ENCODE measurements at places on chromosomes 6 and 20.

DNA sequence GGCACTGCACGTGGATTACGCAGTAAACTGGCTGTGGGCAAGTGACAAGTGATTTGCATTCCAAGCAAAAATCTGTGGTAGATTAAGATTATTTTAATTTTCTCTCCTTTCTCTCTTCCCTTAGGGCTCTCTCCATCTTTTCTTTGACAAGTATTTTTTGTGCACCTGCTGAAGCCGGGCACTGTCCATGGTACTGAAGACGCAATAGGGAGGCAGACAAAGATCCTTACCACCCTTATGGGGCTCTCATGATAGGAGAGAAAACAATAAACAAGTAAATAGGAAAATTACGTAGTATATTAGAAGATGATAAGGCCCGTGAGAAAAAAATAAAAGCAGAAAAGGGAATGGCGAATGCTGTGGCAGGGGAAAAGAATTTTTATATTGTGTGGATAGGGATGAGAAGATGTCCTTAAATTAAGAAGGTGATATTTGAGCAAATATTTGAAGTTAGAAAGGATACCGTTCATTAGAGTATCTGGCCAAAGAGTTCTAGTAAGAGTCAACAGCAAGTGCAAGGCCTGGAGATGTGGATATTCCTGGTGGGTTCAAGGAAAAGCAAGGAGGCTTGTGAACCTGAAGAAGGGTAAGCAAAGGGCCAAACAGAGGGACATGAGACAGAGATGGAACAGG, 146.0 kb downstream of the LAMP5 start:
- H3K4me1 ChIP-seq: no peaks in the 10 kb centered on the region
- no peaks in the 10 kb centered on the region for H3K36me3 ChIP-seq
- H3K27ac ChIP-seq: no peak overlapping the region
- no peak overlapping the region for H3K4me3 ChIP-seq
- DNase-seq: peak; percentile 17
- H3K27me3 ChIP-seq: no peaks in the 10 kb centered on the region

- no peak for DNase-seq
- no peak overlapping the region for H3K4me3 ChIP-seq
- H3K36me3 ChIP-seq: no peaks in the 10 kb centered on the region
- no peaks in the 10 kb centered on the region for H3K4me1 ChIP-seq
- H3K27me3 ChIP-seq: peaks cover 3% of the 10 kb centered on the region
Measured at GRCh38 chr6:89021629-89022028, 58.2 kb upstream of the RNGTT start.

- DNase-seq: no peak
- no peaks in the 10 kb centered on the region for H3K36me3 ChIP-seq
- no peak overlapping the region for H3K27ac ChIP-seq
- no peak overlapping the region for H3K4me3 ChIP-seq
Measured at GRCh38 chr6:49841424-49841823, 24.9 kb downstream of the CRISP1 start.

DNA sequence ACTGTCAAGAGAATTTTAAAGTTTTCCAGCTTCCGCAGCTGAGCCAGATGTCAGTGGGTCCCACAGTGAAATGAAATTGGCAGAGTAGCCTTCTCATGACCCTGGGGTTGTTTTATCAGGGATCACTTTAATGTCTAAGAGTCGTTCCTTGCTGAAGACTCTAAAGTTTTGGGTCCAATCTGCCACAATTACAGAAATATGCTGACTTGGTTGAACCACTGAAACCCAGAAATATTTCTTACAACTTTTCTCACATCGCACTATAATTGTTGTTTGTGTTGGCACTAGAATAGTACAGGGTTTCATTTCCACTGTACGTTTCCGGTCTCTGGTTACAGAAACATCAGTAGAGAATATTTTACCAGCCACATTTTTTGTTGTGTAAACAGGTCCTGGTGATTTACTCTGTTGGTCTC, 109.0 kb downstream of the HMGCLL1 start:
- H3K27ac ChIP-seq: no peak overlapping the region
- DNase-seq: no peak
- H3K4me1 ChIP-seq: no peaks in the 10 kb centered on the region
- no peak overlapping the region for H3K4me3 ChIP-seq
- H3K27me3 ChIP-seq: no peaks in the 10 kb centered on the region

DNA sequence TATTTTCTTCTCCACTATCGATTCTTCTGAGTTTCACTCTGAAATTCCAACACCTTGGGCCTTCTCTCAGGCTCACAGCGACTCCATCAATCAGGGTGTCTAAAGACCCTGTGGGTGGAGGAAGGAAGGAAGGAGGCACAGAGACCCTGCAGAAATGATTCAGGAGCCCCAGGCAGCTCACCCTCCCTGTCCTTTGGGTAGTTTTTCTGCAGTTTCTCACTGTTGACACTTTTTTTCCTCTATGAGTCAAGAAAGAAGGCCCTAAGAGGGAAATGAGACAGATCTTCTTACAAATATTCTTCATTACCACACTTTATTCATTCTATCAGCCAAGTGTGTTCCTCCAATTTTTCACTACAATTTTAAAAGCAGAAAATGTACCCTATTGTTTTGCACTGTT, 34.2 kb upstream of the TBXT start:
- no peak overlapping the region for H3K4me3 ChIP-seq
- no peak overlapping the region for H3K27ac ChIP-seq
- no peak for DNase-seq
- no peaks in the 10 kb centered on the region for H3K4me1 ChIP-seq

DNA sequence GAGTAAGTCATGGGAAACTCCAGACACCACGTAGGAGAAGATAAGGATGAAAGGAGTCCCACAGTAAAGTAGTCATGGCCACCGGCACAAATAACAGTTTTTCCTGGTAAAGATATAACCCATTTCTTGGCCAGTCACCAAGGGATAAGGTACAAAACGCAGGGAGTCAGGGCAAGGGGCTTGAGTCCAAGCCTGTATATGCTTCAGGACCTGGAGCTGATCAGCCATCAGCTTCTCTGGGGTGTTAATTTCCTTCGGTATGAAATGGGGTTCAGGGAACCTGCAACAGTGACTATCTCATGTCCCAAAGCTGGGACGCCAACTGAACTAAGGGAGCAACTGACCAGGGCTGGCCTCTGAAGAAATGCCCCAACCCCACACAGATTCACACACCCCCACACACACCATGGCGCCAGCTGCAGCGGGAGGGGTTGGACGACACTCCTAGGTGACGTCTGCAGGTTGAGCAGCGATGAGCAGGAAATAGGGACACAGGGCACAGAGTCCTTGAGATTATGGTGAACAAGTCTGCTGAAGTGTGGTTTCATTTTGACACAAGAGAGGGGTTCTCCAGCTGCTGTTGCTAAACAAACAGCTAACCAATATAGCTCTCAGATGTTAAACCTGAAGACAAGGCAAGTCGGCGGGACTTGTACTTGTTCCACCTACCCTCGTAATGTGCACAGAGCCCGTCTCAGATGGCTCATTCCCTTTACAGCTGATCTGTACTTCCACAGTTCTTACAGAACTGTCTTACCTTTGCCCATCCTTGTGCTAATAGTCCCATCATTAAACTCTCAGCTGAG, 7.4 kb upstream of the ADTRP start:
- H3K4me3 ChIP-seq: no peak overlapping the region
- peaks cover 4% of the 10 kb centered on the region for H3K36me3 ChIP-seq
- H3K27me3 ChIP-seq: peaks cover 10% of the 10 kb centered on the region
- H3K4me1 ChIP-seq: no peaks in the 10 kb centered on the region
- DNase-seq: peak; percentile 62

GRCh38 chr6:118706702-118707101, 55.3 kb upstream of the CEP85L start:
- peaks cover 57% of the 10 kb centered on the region for H3K4me1 ChIP-seq
- peaks cover 49% of the 10 kb centered on the region for H3K36me3 ChIP-seq

- peaks cover 21% of the 10 kb centered on the region for H3K4me1 ChIP-seq
- no peak for DNase-seq
- H3K36me3 ChIP-seq: no peaks in the 10 kb centered on the region
- H3K4me3 ChIP-seq: no peak overlapping the region
- peaks cover 78% of the 10 kb centered on the region for H3K27me3 ChIP-seq
- H3K27ac ChIP-seq: no peak overlapping the region
Measured at GRCh38 chr20:54172532-54172855, 1.3 kb downstream of the CYP24A1 start.

DNA sequence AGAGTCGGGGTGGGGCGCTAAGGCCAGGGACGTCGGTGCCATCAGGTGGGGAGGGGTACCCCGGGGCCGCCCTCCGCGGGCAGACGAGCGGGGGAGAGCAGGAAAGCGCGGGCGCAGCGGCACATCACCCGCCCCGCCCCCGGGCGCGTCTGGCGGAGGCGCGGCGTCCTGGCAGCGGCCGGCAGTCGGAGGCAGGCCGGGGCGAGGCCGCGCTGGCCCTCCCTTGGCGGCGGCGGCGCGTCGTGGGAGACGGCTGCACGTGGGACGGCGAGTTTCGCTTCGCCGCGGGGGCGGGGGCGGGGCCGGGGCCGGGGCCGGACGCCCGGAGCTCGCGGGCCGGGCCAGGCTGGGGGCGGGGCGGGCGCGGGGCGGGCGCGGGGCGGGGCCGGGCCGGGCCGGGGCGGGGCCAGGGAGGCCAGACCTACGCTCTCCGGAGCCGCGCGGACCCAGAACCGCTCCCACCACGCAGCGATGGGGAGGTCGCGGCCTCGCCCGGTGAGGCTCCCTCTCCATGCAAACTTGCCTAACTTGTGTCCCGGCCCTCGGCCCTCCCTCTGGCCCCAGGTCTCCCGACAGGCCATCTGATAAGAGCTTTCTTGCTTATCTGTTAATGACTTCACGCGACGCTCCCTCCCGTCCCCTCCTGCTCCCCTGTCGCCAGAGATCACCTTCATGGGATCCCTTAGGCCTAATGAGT, 12.5 kb downstream of the ITPR3 start:
- H3K27me3 ChIP-seq: no peaks in the 10 kb centered on the region
- H3K36me3 ChIP-seq: peaks cover 40% of the 10 kb centered on the region

- H3K4me1 ChIP-seq: no peaks in the 10 kb centered on the region
- no peaks in the 10 kb centered on the region for H3K27me3 ChIP-seq
- no peak for DNase-seq
- H3K36me3 ChIP-seq: no peaks in the 10 kb centered on the region
Measured at GRCh38 chr20:44590980-44591778, 8.8 kb downstream of the PKIG start.

GRCh38 chr6:56771189-56771588, 128.5 kb upstream of the DST start:
- no peaks in the 10 kb centered on the region for H3K4me1 ChIP-seq
- DNase-seq: no peak
- H3K36me3 ChIP-seq: no peaks in the 10 kb centered on the region
- H3K27me3 ChIP-seq: no peaks in the 10 kb centered on the region
- no peak overlapping the region for H3K4me3 ChIP-seq

DNA sequence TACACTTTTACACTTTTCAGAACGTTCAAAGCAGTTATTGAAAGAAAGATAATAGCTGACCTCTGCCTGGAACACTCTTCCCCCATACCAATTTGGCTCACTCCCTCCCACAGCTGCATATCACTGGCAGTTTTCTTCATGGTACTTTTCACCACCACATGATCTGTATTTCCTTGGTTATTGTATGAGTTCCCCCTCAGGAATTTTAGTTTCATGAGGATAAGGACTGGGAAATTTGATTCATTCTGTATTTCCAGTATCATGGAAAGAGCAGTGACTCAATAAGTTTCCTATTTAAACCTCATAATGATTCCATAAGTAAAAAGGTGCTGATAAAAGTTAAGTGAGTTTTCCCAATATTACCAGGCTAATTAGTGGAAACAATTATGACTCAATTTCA, 16.0 kb downstream of the HTR1B start:
- no peaks in the 10 kb centered on the region for H3K36me3 ChIP-seq
- H3K27me3 ChIP-seq: no peaks in the 10 kb centered on the region
- DNase-seq: no peak
- no peaks in the 10 kb centered on the region for H3K4me1 ChIP-seq
- no peak overlapping the region for H3K27ac ChIP-seq
- H3K4me3 ChIP-seq: no peak overlapping the region

GRCh38 chr6:160883999-160884398, 107.6 kb upstream of the MAP3K4 start:
- no peaks in the 10 kb centered on the region for H3K36me3 ChIP-seq
- no peak overlapping the region for H3K27ac ChIP-seq
- DNase-seq: no peak
- H3K27me3 ChIP-seq: no peaks in the 10 kb centered on the region

- H3K4me3 ChIP-seq: no peak overlapping the region
- no peak overlapping the region for H3K27ac ChIP-seq
- no peaks in the 10 kb centered on the region for H3K36me3 ChIP-seq
Measured at GRCh38 chr6:170480050-170480692, 72.9 kb downstream of the PSMB1 start.

DNA sequence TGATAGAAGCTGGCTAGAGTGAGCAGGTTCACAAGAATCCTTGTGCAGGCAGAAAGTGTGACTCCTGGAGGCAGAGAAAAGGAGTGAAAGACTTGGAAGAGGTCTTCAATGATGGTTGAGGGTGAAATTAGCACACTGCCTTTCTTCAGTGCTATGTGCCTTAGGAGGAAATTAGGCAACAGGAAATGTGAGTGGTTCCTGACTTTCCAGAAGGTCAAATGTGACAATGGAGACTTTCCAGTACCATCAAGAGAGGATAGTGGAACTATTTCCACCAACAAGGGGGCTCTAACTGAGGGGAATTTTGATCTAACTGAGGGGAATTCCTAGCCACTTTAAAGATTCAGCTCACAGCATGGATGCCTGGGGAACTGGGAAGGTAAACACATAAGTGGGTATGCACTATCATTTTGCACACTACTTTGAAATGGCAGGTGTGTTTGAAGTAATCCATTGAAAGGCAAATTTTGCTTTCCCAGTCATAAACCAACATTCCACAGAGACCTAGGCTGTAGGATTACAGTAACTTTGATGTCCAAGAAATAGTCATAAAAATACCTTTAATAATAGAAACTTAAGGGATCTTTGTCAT, 90.0 kb downstream of the PERP start:
- no peaks in the 10 kb centered on the region for H3K36me3 ChIP-seq
- peaks cover 4% of the 10 kb centered on the region for H3K27me3 ChIP-seq
- H3K4me1 ChIP-seq: no peaks in the 10 kb centered on the region
- no peak overlapping the region for H3K27ac ChIP-seq

DNA sequence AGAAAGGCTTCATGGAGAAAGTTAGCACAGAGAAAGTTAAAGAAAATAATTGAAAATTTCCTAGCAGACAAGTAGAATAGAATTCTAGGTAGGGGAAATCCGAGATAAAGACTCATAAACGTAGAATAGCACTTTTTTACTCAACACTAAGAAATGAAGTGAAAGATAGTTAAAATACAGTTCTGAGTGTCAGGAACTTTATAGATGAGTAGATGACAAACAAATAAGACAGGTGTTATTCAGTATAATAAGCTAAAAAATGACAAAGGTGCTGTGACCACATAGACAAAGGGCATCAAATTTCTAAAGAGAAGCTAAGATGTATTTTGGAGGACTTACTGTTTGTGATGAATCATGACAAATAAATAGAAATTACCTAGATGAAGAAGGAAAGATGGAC, 12.9 kb downstream of the FKBP1C start:
- no peak for DNase-seq
- no peak overlapping the region for H3K4me3 ChIP-seq
- no peaks in the 10 kb centered on the region for H3K36me3 ChIP-seq
- no peaks in the 10 kb centered on the region for H3K27me3 ChIP-seq
- no peaks in the 10 kb centered on the region for H3K4me1 ChIP-seq
- H3K27ac ChIP-seq: no peak overlapping the region

- H3K4me3 ChIP-seq: no peak overlapping the region
- no peak overlapping the region for H3K27ac ChIP-seq
- DNase-seq: no peak
Measured at GRCh38 chr6:100166956-100167355, 172.9 kb upstream of the MCHR2 start.

GRCh38 chr6:89482126-89482525, 49.2 kb downstream of the ANKRD6 start:
- peaks cover 4% of the 10 kb centered on the region for H3K27me3 ChIP-seq
- no peaks in the 10 kb centered on the region for H3K4me1 ChIP-seq
- no peak for DNase-seq
- H3K27ac ChIP-seq: no peak overlapping the region

All from activated CD4-positive, alpha-beta memory T cell treated with anti-CD3 and anti-CD28 coated beads, Interleukin-2, amount 10 ng/mL, durations not matched to agents 7 days and 5 days (primary cell).